GM12864 (cell line): ENCODE measurements at places on chromosomes 12 and 14.

- no peak for DNase-seq
Measured at GRCh38 chr12:89140602-89141238, 211.6 kb downstream of the DUSP6 start.

DNA sequence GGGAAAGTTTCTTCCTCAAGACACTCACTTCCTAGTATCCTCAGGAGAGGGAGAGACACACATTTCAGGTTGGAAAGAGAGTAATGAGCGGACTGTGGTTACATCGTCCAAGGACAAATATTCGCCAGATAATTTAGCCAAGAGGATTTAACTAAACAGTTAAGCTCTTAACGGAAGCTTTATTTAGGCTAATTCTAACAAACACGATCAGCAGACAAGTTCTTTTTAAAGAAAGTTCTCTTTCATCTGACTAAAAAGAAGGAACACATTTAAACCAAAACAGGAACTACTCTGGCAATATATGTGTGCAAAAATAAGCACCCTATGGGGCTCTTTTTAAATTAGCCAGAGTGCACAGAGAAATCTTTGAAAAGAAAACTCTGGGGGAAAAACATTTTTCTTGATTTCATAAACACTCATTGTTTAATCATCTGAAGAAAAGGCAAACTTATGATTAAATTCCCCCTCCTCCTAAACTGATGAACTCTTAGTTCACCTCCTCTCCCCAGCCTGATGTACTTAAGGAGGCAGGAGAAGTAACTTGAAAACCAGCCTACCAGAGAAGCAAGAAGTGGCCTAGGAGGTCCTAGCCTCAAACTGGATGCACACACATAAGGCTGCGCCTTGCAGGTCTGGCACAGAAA, 13.3 kb upstream of the BTG1 start:
- DNase-seq, result no peak

DNA sequence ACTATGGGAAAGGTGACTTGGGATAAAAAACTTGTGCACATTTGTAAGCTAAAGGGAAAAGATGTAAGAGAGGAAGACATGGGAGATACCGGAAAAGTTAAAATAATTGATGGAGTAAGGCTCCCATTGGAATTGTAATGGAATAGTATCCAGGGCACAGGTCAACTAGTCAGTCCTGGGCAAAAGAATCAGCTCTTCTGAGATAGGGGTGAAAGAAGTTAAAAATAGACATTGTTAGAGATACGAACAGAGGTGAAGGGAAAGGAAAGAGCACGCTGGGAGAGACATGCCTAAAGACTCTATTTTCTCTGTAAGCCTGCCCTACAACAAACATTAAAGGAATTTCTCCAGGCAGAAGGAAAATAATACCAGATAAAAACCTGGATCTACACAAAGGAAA, 101.6 kb downstream of the SLC41A2 start:
- DNase-seq, result no peak

DNA sequence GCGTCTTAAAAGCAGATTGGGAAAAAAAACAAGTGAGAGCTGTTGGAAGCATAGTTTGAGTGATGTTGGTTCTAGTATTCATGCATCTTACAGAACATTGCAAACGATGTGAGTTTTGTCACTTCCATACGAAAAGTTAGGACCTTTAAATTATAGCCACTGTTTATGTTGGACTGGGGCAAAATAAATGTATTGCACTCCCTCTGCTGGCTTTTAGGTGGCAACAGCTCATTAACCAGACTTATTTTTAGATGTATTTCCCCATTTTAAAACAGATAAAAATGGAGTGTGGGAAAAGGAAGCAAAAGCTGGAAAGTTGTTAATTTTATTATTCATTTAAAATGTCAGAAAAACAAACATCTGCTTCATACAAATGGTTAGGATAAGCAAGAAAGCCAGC, 111.9 kb downstream of the LGR5 start:
- no peak for DNase-seq

DNA sequence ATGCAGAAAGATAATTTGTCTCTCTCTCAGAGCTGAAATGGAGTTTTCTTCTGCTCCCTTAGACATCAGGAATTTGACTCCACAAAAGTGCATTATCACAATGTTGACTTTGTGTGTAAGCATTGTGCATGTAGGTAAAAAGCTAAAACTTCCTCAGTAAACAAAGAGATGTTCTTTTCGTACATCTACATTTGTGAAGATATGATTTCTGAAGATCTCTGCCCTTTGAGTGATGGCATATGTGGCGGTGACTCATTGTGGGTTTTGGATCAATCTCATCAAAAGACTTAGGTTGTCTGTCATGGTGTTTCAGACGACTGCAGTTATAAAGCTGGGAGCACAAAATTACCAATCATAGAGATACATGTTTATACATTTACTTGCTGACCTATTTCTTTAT, 411.4 kb upstream of the LMO3 start:
- no peak for DNase-seq

DNA sequence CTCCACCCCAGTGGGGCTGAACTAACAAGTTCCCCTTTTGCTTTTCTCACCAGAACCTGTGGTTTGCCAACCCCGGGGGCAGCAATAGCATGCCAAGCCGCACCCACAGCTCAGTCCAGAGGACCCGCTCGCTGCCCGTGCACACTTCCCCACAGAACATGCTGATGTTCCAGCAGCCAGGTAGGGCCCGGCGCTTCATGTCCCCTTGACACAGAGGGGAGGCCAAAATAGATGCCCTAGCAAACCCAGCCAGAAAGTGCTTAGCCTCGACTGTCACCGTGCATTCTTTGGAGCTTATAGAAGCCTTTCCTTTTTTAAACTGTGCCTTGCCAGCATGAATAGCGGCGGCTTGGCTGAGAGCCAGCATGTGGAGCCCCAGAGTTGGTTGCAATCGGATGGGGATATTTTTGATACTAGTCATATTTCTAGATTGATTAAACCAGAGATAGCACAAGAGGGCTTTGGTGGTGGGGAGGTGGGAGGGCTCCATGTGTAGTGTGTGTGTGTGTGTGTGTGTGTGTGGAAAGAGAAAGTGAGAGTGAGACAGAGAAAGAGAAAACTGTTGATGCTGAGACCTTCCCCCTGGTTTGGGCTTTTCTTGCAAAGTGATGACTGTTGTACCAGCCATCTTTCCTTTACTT, 126.1 kb downstream of the GCH1 start:
- DNase-seq, result no peak

- no peak for DNase-seq
Measured at GRCh38 chr12:118299791-118300460, 72.8 kb downstream of the TAOK3 start.

- no peak for DNase-seq
Measured at GRCh38 chr12:81596558-81596957, 162.6 kb downstream of the PPFIA2 start.

- DNase-seq, result no peak
Measured at GRCh38 chr14:35051796-35052195, 5.7 kb downstream of the FAM177A1 start.
